Mesendoderm (in vitro differentiated cells): ENCODE measurements at places on chromosomes 16 and 17.
A peak's percentile ranks its signal among the peaks of the same experiment; 100 is the strongest.

DNA sequence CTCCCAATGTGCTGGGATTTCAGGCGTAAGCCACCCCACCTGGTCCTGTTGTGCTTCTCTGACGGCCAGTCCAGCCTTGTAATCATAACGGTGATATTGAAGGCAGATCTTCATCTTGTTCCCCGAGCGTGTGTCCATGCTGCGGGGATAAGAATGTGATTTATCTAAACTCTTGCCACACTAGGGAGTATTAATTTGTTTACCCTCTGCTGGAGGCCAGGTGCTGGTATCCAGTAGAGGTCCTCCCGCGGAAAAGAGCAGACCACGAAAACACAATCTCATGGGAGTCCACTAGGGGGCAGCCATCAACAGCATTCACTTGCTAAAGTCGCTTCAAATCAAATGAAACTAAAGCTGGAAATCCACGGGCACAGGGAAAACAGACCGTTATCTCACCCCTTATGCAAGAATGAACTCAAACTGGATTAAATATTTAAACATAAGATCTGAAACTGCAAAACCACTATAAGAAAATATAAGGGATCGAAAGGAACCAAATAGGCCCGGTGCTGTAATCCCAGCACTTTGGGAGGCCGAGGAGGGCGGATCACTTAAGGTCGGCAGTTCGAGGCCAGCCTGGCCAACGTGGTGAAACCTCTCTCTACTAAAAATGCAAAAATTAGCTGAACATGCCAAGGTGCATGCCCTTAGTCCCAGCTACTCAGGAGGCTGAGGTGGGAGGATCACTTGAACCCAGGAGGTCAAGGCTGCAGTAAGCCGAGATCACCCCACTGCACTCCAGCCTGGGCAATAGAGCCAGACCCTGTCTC, 22.3 kb upstream of the RBBP6 start:
- H3K27ac ChIP-seq = no peak overlapping the region
- no peaks in the 10 kb centered on the region for H3K4me1 ChIP-seq
- DNase-seq = peak; percentile 87

DNA sequence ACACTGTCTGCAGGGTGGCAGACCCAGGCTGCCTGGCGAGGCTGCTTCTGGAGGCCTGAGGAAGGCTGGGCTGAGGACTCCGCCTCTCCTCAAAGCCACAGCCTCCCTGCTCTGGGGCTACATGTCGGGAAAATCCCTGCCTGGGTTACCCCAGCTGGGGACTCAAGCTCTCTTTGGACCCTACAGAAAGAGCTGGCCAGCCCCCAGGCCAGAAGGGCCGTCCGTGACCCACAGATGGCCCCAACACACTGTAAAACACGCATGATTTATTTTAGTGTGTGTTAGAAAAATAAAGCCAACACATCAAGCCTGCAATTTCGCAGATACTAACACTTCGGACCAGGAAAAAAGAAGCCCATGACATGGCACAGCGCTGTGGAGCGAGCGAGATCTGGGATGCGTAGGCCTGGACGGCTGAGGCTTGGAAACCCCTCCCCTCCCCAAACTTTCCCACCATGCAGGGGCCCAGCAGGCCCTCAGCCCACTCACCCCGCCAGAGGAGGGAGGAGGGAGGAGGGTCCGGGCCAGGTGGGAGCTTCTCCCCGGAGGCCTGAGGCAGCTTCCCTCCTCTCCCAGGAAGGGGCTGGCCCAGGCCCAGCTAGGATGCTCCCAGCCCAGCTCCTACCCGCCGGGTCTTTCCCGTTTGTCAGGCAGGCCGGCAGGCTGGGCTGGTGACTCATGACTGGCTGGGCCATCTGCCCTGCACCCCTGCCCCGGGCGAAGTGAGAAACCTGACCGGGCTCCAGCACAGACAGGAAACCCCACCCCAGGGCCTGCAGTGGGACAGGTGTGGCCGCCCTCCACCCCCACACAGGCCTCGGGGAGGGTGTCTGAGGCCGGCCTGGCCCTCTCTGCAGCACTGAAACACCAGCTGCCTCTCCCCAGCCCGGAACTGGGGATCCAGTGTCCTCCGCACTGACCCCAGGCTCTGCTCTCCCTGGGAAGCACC, 34.1 kb upstream of the SLC38A10 start:
- peak overlapping the region; percentile 76 for H3K27ac ChIP-seq
- H3K36me3 ChIP-seq = no peaks in the 10 kb centered on the region
- no peak overlapping the region for H3K4me3 ChIP-seq
- DNase-seq = peak; percentile 94

DNA sequence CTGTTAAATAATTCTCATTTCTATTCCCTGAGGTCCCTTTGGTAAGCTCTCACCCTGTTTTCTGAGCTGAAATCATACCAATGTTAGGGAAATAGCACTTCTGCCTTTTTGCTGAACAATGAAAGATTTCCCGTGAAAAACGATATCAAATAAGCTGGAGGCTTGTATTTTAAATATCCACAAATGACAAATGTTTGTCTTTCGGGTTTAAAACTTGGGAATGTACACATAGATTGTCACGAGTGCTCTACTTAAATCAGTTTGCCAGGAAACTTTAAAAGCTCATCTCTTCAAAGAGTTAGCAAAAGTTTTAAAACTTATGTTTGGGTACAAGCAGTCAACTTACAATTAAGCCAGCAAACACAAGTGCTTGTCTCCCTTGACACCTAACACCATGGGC, 393.5 kb upstream of the MON1B start:
- H3K36me3 ChIP-seq = no peaks in the 10 kb centered on the region
- no peak overlapping the region for H3K27ac ChIP-seq
- H3K4me1 ChIP-seq = peaks cover 2% of the 10 kb centered on the region
- H3K27me3 ChIP-seq = no peaks in the 10 kb centered on the region
- DNase-seq = no peak

- no peaks in the 10 kb centered on the region for H3K4me1 ChIP-seq
- DNase-seq = no peak
- no peak overlapping the region for H3K4me3 ChIP-seq
These were observed 7.3 kb upstream of the SMG1 start for GRCh38 chr16:18933501-18933900.

DNA sequence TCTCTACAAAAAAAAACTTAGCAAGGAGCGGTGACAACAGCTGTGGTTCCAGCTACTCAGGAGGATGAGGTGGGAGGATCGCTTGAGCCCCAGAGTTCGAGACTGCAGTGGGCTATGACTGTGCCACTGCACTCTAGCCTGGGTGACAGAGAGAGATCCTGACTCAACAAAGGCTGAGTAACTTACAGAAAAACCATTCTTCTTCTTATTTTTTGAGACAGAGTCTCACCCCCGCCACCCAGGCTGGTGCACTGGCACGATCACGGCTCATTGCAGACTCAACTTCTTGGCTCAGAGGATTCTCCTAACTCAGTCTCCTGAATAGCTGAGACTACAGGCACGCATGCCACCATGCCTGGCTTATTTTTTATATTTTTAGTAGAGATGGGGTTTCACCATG, 56.0 kb downstream of the CYB5D2 start:
- H3K4me3 ChIP-seq = no peak overlapping the region
- peaks cover 1% of the 10 kb centered on the region for H3K36me3 ChIP-seq
- DNase-seq = no peak
- H3K4me1 ChIP-seq = no peaks in the 10 kb centered on the region
- no peaks in the 10 kb centered on the region for H3K27me3 ChIP-seq
- no peak overlapping the region for H3K27ac ChIP-seq
